ENCODE measurements at places on chromosomes 3 and 15.

DNA sequence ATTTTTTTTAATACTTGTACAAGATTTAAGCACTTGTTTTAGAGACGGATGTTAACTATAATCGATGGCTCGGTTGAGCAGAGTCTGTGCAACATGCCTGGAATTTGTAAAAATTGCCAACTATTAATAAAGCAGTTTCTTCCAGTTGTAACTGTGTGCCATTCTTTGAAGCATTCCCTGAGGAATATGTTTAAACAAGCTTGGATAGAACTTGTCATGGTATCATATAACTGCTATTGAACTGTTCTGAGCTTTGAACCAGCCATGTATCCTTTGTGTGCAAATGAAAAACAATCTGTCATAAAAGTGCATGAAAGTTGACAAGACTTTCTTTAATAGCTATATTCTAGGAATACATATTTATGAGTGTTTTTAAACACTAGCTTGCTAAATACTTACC is 45.8 kb upstream of the UBE2E2 start:
- DNase-seq: no peak

- DNase-seq: peak; percentile 93
Measured at GRCh38 chr15:85689729-85690128, 105.0 kb downstream of the KLHL25 start.

GRCh38 chr3:19898721-19899120 is 35.3 kb downstream of the EFHB start:
- DNase-seq: no peak

DNA sequence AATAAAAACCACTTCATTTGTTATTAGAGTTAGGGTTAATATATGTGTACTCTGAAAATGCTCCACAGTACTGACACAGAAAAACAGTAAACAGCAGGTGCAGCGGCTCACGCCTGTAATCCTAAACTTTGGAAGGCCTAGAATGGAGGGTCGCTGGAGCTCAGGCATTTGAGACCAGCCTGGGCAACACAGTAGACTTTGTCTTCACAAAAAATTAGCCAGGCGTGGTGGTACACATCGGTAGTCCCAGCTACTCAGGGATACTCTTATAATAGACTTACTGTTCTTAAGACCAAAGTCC is 40.3 kb downstream of the UACA start:
- DNase-seq: no peak

DNA sequence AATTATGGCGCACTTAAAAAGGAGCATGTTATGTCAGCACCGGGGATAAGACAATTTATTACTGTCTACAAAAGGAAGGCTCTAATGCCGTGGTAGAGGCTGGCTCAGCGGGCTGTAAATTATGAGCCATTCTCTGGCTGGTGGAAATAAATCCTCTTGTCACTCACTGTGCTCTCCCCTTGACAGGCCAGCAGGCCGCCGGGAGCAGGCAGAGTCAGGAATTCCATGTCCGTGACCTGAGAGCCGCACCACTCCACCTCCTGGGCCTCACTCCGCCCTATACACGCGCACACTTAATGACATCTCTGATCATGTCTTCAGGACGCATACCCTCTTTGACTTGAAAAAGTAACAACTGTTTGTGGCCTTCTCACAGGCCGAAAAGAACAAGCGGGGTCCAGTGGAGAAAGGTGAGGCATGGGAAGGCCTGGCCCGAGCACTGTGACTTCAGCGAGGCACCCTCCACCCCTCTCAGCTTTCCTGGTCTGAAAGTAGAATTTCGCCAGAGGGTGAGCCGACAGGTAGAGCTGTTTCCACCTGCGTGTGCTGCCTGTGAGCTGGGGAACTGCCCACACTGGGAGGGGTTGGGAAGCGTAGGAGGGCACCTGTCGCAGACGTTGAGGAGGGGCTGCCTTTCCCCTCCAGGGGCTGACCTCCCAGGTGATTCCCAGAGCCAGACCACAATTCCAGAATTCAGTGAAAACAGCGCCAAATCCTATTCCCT is 13.2 kb upstream of the PCSK6 start:
- DNase-seq: no peak

DNA sequence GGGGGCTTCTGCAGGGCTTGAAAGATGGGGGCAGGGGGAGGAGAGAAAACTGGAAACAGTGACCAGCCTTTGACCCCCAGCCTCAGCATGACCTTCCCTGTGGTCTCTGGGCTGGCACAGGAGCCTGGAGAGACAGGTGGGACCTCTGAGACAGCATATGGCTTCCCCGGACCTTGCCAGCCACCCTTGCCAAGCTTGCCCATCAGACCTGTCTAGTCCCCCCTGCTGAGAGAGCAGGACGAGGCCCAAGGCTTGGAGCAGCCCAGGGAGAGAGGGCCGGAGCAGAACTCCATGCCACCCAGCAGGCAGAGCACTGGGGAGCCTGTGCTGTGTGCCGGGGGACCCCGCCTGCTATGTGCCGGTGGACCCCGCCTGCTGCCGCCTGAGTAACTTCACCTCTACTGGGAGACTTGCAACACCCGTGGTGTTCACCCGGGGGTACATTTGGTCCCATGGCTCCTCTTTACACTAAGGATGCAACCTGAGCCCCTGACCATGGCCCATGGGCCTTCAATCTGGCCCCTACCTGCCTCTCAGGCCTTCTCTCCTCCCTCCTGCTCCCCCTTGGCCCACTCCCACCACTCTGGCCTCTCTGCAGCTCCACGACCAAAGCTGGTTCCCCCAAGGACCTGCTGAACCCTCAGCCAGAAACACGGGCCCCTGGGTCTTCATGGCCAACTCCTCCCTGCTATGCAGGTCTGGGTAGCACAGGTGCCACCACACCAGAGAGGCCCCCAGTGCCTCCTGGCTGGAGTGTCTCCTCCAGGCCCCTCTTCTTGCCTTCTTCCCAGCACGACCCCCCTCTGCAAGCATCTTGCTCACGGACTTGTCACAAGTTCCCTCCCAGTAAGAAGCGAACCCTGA is 21.1 kb upstream of the SLC41A3 start:
- no peak for DNase-seq

- no peak for DNase-seq
Measured at GRCh38 chr15:28944696-28945300, 59.0 kb downstream of the APBA2 start.

GRCh38 chr15:45802140-45802539 is 167.3 kb downstream of the SQOR start:
- peak; percentile 3 for DNase-seq

GRCh38 chr3:67215690-67216089 is 217.6 kb downstream of the KBTBD8 start:
- DNase-seq: no peak
